ENCODE measurements at places on chromosomes 2 and 18.

DNA sequence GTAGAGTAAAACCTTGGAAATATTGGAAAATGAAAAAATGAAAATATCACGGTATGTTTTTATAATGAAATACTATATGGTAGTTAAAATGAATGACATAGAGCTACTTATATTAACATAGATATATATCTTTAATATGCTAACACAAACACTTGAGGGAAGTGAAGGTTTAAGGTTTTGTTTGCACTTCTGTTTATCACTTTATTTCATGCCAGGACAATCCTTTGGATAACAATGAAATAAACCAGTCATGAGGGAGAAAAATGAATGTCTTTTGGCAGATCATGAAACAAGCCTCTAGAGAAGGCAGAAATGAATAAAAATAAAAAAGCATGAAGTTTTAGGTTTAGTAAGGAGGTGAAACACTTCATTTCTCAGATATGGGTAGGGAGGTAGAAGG, 89.9 kb downstream of the BAZ2B start:
- DNase-seq: no peak

DNA sequence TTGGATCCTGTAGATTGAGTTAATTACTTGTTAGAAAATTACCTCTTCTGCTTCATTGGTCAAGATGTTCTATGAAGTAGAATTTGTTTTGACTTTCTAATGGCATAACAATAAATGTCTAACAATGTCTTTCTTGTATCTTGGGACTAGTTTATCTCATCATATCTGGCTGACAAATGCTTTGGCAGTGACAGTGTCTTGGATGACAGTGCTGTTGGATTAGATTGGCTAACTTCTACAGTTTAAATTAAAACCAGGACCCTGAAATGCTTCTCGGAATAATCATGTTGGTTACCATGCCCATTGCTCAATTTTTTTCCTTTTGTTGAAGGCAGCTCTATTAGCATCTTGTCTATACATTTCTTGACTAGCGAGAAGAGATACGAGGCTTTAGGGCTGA, 176.9 kb downstream of the PARD3B start:
- DNase-seq: no peak

DNA sequence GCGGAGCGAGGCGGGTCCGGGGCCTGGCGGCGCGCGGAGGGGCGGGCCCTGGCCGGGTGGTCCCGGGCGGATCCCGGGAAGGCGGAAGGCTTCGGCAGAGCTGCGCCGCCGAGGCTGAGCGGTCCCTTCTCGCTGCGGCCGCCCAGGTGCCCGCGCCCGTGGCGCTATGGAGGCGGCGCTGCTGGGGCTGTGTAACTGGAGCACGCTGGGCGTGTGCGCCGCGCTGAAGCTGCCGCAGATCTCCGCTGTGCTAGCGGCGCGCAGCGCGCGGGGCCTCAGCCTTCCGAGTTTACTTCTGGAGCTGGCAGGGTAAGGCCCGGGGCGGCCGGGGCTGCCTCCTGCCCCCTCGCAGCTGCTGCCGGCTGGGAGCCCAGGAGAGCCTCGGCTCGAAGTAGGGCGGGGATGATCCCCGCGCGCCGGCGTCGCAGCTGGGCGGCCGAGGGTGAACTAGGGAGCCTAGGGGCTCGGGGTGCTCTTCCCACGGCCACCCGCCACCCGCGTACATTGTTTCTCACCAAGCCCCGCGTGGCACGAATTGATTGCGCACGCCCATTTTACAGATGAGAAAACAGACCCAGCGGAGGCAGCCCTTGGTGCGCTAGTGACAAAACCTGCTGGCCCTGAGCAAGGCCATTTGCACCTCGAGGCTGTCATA, at the start of gene SLC66A3:
TSS of gene SLC66A3 (plus strand) at position 87 of the 655 bp plus-strand sequence. CDS start at position 167, 80 bp downstream.
- peak; percentile 90 for DNase-seq

DNA sequence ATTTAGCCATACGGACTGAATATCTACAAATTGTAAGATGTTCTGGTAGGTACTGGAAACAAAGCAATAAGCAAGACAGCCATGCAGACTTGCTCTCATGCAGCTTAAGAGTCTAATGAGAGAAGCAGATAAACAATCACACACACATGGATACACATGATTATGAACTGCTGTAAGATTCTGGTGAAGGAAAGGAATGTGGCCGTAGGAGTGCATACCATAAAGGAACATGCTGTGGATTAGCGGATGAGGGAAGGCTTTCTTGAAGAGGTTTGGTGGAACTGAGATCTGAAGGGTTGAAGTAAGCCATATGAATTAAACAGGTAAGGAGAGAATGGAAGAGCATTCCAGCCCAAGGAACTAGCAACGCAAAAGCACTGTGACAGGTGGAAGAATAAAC, 13.8 kb downstream of the CCDC93 start:
- no peak for DNase-seq

DNA sequence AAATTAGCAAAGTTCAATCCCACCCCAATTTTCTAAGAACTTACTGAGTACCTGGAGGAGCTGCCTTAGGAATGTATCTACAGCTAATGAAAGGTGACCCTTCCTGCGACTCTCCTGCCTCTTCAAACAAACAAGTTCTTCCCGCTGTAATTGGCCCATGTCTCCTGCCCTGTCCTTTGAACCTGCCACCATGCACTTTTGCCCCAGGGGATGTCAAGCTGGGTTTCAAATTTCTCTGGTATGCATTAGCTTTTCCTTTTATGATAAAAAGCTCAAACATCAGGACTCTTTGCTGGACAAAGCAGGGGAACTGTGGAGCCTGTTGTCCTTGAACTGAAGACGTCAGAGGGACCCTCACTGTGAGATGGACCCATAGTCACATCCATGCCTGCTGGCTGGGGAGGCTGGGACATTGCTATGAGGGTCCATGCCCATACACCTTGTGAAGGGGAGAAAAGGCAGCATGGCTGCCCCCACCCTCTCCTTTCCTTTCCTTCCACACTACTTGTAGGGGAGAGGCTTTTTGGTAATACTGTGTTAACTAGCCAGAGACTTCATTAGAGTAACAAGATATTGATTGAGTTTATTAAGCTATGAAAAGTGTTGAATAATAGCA, 210.7 kb upstream of the COPS8 start:
- DNase-seq: no peak

DNA sequence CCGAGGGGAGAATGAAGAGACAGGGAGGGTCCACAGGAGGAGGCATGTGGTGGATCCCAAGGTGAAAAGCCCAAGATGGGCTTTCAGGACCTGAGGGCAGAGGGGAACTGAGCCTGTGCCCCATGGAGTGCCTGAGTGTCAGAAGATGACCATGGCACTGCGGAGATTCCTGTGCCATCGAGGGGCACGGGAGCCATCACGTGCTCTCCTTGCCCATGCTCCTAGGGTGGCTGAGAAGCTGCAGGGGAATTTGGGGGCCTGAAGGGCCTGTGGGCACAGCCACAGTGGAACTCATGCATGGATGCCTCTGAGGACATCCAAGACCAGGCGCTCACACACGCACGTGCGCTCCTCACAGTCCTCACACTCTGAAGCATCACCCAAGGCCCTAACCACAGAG, 56.1 kb upstream of the GLI2 start:
- no peak for DNase-seq

DNA sequence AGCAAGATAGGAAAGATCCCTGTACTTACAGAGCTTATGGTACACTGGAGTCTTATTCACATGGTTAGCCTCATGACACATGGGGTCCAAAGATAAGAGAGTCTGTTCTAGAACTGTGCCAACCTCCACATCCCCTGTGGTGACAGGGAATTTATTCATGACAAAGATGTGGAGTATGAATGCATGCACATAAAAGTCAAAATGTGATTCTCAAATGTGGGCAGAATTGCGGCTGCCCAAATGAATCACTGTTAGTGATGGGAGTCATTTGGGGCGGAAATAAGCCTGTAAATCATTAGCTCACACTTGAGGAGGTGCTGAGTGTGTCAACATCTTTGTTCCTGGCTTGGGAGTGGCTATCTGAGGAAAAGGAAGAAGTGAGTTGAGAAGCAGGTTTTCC, 560.6 kb downstream of the SLC4A3 start:
- no peak for DNase-seq
